ENCODE measurements at places on chromosomes 7 and 10.

- DNase-seq = no peak
Observed at GRCh38 chr10:121928528-121928884, 675 bp upstream of the ATE1 start.

GRCh38 chr10:73806176-73806950 is 5.0 kb downstream of the NDST2 start:
- no peak for DNase-seq

- no peak for DNase-seq
Observed at GRCh38 chr7:139358541-139359365, 941 bp upstream of the LUC7L2 start.

DNA sequence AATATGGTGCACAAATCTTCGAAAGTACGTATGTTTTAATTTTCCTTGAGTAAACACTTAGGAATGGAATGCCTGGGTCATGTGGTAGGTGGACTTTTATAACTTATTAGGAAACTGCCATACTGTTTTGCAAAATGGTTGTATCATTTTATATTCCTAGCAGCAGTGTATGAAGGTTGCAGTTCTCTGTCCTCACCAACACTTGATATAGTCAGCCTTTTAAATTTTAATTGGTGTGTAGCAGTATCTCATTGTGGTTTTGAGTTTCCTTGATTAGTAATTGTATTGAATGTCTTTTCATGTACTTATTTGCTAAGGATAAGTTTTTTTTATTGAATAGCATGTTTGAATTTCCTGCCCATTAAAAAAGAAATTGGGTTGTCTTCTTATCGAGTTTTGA is 926 bp upstream of the PCBD1 start:
- DNase-seq = no peak

GRCh38 chr10:113518816-113519591 is 33.8 kb upstream of the HABP2 start:
- DNase-seq = no peak

DNA sequence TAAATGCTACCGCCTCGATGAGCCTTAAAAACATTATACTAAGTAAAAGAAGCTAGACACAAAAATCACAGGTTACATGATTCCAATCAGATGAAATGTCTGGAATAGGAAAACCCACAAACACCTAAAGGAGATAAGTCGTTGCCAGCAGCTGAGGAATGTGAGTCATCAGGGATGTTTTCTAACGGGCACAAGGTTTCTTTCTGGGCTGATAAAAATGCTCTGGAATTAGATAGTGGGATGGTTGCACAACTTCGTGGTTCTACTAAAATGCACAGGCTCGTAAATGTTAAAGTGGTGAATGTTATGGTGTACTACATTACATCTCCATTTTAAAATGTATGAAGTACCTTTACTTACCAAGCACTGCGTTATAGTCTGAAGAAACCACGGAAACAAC is 9.7 kb downstream of the ABLIM1 start:
- DNase-seq = peak; percentile 67

DNA sequence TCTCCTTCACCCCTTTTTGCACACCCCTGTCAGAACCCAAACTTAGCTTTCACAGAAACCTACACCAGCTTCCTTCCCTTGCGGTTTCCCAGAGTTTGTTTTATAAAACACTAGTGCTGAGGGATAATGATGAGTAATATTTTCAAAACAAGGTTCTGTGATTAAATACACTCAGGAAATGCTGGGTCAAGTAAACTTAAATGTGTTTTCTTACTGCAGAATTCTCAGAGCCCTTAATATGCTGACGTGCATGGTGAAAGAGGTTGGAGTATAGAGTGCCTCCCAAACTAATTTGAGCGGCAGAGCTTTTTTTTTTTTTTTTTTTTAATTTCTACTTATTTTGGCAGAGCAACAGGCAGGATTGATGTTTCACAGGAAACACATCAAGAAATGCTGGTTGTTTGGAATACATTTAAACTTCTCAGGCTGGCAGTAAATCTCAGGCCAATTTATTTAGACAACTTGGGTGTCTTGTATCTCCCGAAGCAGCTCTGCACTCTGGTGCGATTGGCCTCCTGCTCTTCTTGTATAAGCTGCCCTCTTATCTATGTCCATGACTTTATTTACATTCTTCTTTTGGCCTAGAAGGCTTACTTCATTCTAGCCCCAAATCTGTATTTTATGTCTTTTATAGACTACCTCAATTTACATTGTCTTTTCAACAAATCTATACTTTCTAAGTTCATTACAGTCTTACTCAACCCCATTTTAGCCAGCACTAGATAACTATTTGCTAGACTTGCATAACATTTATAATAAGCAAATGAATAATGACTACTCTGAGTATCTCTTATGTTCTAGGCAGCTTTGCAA is 165.4 kb downstream of the BMPER start:
- DNase-seq = no peak
